ENCODE measurements at places on chromosomes 7 and 10. TPM values are rescaled to one million over a fixed set of nuclear protein-coding genes. Genes with fewer than 3 reads are reported as not detected.
A peak's percentile ranks its signal among the peaks of the same experiment; 100 is the strongest.

- no peaks in the 10 kb centered on the region for H3K27me3 ChIP-seq
- no peaks in the 10 kb centered on the region for H3K4me1 ChIP-seq
- H3K27ac ChIP-seq, result no peak overlapping the region
- H3K4me3 ChIP-seq, result no peak overlapping the region
- H3K36me3 ChIP-seq, result no peaks in the 10 kb centered on the region
- DNase-seq, result no peak
Observed at GRCh38 chr7:158557441-158557755, 30.2 kb downstream of the PTPRN2 start.

UCN3 gene
- total RNA-seq, result not detected

SPDYE16 gene
- 1.1 TPM for total RNA-seq

DNA sequence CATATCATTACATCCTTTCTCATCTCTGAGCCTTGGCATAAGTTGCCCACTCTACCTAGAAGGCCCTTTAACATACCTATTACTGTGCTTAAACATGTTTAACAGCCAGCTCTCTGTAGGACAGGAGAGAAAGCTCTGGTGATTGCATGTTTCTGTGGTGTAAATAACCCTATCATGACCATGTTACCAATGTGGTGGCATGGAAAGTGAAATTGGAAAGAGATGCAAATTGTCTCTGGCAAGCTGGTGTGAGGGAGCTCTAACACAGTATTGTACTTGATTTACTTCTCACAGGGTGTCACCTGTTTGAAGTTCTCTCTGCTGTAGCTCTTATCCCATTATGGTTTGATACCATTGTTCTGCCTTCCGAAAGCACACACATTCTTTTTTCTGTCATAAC, 231.8 kb upstream of the DKK1 start:
- H3K4me3 ChIP-seq, result no peak overlapping the region
- no peaks in the 10 kb centered on the region for H3K27me3 ChIP-seq
- no peak overlapping the region for H3K27ac ChIP-seq
- H3K4me1 ChIP-seq, result no peaks in the 10 kb centered on the region

DNA sequence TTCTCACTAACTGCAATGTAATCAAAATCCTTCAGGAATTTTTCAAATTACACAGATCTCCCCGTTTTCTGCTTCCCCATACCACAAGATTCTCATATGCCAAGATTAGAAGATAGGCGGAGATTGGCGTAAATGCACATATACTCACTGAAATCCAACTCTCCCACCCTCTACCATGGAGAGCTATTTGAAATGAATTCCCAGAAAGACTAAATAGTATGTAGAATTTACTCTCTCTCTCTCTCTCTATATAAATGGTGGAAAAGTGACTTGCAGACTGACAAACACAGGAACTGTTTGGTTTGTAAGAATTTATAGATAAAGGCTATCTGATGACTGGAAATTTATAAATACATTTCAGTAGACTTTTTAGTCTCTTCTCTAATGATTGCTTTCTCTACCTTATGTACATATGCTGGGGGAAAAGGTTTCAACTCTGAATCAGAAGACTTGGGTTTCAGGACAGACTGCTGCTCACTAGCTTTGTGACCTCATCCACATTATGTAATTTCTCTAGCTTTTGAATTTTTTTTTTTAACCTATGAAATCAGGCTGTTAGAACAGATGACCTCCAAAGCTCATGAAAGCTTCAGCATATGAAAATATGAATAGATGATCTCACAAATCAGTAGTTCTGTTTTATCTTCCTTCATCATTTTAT, 67.8 kb upstream of the CSTF2T start:
- no peaks in the 10 kb centered on the region for H3K4me1 ChIP-seq
- H3K27ac ChIP-seq, result no peak overlapping the region
- peak; percentile 4 for DNase-seq
- H3K36me3 ChIP-seq, result no peaks in the 10 kb centered on the region
- H3K4me3 ChIP-seq, result no peak overlapping the region

DNA sequence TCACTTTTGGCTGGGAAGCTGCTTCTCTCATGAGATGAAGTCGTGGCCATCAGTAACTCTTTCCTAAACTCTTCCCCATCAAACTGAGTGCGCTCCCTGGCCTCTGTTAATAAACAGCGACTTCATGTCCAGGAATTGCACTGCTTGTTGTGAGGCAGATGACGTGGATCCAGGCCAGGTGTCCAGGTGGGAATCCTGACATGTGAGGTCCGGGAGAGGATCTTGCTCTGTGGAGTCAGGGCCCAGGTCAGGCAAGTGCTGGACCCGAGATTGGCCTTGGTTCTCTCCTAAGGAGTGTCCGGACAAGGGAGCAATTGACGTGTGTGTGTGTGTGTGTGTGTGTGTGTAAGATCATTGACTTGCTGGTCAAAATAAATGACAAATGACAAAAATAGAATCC, 362.7 kb downstream of the GLRX3 start:
- H3K36me3 ChIP-seq, result no peaks in the 10 kb centered on the region
- no peaks in the 10 kb centered on the region for H3K27me3 ChIP-seq
- no peak for DNase-seq

- no peaks in the 10 kb centered on the region for H3K36me3 ChIP-seq
- H3K27me3 ChIP-seq, result peaks cover 86% of the 10 kb centered on the region
- no peak overlapping the region for H3K27ac ChIP-seq
- DNase-seq, result no peak
Observed at GRCh38 chr10:113767222-113767621, 15.7 kb downstream of the PLEKHS1 start.

GRCh38 chr10:33376976-33377657, 42.6 kb upstream of the NRP1 start:
- H3K36me3 ChIP-seq, result no peaks in the 10 kb centered on the region
- H3K27ac ChIP-seq, result no peak overlapping the region
- no peaks in the 10 kb centered on the region for H3K27me3 ChIP-seq
- DNase-seq, result peak; percentile 73
- no peak overlapping the region for H3K4me3 ChIP-seq

- H3K27me3 ChIP-seq, result no peaks in the 10 kb centered on the region
- H3K27ac ChIP-seq, result no peak overlapping the region
- no peak for DNase-seq
- H3K4me3 ChIP-seq, result no peak overlapping the region
- no peaks in the 10 kb centered on the region for H3K36me3 ChIP-seq
- peaks cover 18% of the 10 kb centered on the region for H3K4me1 ChIP-seq
Observed at GRCh38 chr7:134997214-134997885, 11.0 kb downstream of the AGBL3 start.

GRCh38 chr7:118762451-118762850, 537.9 kb downstream of the ANKRD7 start:
- H3K4me3 ChIP-seq, result no peak overlapping the region
- H3K4me1 ChIP-seq, result no peaks in the 10 kb centered on the region

POLD2 gene
- 133 TPM for total RNA-seq

POU6F2 gene
- 0.99 TPM for total RNA-seq

GRCh38 chr7:151683615-151684407, 164.1 kb upstream of the RHEB start:
- peak overlapping the region; percentile 30 for H3K27ac ChIP-seq
- H3K36me3 ChIP-seq, result no peaks in the 10 kb centered on the region
- H3K4me1 ChIP-seq, result peaks cover 31% of the 10 kb centered on the region
- no peak overlapping the region for H3K4me3 ChIP-seq
- DNase-seq, result no peak

- no peaks in the 10 kb centered on the region for H3K4me1 ChIP-seq
- no peak for DNase-seq
- H3K27me3 ChIP-seq, result no peaks in the 10 kb centered on the region
- no peak overlapping the region for H3K27ac ChIP-seq
Observed at GRCh38 chr10:15678851-15679250, 40.9 kb downstream of the ITGA8 start.

PAPOLB gene
- total RNA-seq, result 0.39 TPM

C10orf62 gene
- total RNA-seq, result 0.25 TPM

DNA sequence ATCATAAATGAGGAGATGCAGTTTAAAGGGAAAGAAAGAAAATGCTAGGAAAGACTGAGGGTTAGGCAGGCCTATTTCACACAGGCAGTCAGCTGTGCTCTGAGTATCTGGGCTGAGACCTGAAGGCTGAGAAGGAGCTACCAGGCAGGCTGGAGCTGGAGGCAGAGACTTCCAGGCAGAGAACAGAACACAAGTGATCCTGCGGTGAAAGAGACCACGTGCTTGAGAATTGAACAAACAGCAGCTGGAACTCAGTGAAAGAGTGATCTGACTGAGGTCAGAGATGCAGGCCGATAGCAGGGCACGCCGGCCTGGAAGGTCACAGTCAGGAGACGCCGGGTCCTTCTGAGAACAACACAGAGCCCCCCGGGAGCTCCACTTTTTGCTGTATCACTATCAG, 147.8 kb downstream of the ADAM12 start:
- no peak for DNase-seq
- no peaks in the 10 kb centered on the region for H3K4me1 ChIP-seq
- no peaks in the 10 kb centered on the region for H3K36me3 ChIP-seq
- no peak overlapping the region for H3K4me3 ChIP-seq
- no peaks in the 10 kb centered on the region for H3K27me3 ChIP-seq
- no peak overlapping the region for H3K27ac ChIP-seq

- H3K27ac ChIP-seq, result no peak overlapping the region
- H3K27me3 ChIP-seq, result no peaks in the 10 kb centered on the region
- no peak for DNase-seq
- no peaks in the 10 kb centered on the region for H3K36me3 ChIP-seq
- no peak overlapping the region for H3K4me3 ChIP-seq
Observed at GRCh38 chr10:50334273-50334672, 83.0 kb upstream of the ASAH2 start.

VSTM4 gene
- 2.3 TPM for total RNA-seq

ALOX5 gene
- total RNA-seq, result 1.4 TPM

DNA sequence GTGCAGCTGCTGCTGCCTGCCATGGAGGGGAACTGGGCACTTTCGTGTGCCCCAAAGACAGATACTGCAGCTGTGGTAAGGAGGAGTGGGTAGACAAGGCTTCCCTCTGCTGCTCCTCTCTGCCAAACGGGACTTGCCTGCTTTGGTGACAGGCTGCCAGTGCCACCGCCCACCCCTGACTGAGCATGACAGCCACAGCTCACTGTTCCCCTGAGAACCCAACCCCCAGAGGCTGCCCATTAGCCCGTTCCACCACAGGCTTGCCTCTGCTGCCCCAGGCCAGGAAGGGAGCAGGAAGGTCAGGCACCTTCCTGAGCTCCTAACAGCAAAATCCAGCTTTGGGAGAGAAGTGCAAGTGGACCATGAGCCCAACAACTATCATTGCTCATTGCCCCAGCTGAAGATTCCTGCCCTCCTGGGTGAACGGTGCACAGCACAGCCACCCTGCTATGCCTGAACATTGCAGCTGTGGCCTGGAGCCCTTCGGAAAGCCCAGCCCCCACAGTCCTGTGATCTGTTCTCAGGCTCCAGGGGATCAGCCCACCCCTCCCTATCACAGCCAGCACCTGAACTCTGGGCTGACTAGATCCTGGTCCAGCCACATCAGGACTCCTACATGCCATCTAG, 58.7 kb upstream of the ANTXRL start:
- no peaks in the 10 kb centered on the region for H3K4me1 ChIP-seq
- H3K27me3 ChIP-seq, result no peaks in the 10 kb centered on the region
- DNase-seq, result no peak

DNA sequence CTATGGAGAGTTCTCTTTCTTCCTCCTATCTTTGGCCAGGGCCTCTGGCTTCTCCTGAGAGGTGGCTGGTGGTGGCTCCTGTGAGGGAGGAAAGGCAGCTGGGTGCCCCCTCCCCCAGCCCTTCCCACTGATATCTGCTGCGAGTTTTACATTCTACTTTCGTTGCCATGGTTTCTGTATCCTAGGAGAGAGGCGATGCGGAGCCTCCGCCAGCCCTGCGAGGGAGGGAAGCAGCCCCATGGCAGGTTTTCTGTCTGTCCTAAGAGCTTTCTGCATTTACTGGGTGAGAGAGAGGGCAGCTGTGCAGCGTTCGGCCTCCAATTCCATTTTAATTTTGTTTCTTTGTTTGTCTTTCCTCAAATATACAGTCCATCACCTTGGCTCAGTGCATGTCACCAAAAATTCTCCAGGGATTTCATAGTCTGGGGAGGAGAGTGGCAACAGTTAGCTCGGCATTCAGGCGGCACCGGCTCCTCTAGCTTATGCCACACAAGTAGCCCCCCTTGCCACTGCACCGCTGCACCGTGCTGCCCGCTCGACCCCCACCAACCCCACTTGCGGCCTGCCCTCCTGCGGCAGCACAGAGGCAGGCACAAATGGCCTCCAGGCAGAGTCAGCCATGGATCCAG, 20.4 kb downstream of the DNAJB12 start:
- no peaks in the 10 kb centered on the region for H3K27me3 ChIP-seq
- H3K4me1 ChIP-seq, result peaks cover 38% of the 10 kb centered on the region
- H3K36me3 ChIP-seq, result peaks cover 9% of the 10 kb centered on the region
- peak overlapping the region; percentile 95 for H3K27ac ChIP-seq
- no peak overlapping the region for H3K4me3 ChIP-seq
- DNase-seq, result peak; percentile 90

DNA sequence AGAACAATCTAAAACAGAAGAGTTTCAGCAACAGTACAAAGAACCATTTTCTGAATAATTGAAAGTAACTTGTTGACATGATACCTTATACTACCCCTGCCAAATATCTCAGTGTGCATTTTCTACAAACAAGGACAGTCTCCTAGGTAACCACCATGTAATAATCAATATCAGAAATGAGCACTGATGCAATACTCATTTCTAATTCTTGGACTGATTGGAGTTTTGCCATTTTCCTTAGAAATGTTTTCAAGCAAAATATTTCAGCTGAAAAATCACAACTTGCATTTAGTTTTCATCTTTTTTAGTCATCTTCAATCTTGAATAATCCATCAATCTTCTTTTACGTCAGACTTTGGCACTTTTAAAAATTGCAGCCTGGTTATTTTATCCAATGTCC, 420.2 kb downstream of the CDC14C start:
- H3K36me3 ChIP-seq, result no peaks in the 10 kb centered on the region
- no peak overlapping the region for H3K27ac ChIP-seq
- no peaks in the 10 kb centered on the region for H3K27me3 ChIP-seq
- no peak for DNase-seq
- H3K4me3 ChIP-seq, result no peak overlapping the region

OR2A5 gene
- total RNA-seq, result not detected

GPER1 gene
- 5.2 TPM for total RNA-seq
